ENCODE measurements at places on chromosomes 2 and 18.

GRCh38 chr2:73284296-73285158 is at the start of gene FBXO41:
Gene FBXO41 (minus strand): TSS chr2:73284478. CDS start chr2:73269630, 14,848 bp downstream.
- no peak for DNase-seq

DNA sequence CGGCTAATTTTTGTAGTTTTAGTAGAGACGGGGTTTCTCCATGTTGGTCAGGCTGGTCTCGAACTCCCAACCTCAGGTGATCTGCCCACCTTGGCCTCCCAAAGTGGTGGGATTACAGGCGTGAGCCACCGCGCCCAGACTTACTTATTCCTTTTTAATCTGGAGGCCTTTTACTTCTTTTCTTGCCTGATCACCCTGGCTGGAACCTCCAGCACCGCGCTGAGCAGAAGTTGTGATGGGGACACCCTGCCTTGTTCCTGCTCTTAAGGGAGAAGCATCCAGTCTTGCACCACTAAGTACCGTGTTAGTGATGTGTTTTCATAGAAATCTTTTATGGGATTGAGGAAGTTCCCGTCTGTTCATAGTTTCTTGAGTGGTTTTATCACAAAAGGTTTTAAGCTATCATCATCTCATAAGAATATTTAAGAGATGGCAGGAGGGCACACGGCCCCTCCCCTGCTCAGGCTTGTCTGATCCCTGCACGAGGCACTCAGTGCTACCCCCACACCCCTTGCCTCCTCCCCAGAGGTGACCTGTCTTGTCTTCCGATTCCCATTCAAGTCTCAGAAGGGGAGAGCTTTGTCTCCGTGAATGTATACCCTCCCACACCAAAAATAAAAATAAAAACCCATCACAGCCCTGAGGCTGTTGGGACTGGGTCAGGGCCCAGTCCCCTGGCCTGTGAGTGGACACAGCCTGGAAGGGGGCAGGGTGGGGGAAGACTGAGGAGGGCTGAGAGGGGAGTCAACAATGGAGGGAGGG is 65.3 kb upstream of the SMAD7 start:
- peak; percentile 19 for DNase-seq

- no peak for DNase-seq
Measured at GRCh38 chr2:25405611-25406295, 64.0 kb upstream of the DNMT3A start.

DNA sequence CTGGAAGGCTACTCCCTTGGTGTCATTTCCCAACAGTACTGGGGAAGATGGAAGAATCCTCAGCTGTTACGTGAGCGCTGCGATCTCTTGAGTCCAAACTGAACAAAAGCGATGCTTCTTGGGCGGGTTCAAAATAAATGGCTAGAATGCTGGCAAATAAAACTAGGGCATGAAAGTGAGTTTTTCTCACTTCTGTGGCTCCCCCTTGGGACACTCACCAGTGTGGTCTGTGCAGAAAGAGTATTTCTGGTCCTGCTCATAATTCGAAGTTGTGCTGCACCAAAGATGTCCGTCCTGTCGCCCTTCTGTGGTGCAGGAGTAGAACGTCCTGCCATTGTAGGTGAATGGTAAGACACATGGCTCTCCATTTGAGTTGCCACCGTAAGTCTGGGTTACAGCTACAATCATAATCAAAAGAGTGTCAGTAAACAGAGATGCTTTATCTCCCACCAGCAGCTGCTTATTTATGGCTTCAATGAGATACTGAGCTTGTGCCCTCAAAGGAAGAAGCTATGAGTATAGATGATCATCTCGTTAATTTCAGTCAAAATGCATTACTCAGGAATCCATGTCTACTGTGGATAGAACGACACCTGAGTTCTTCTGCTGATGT is 11.8 kb downstream of the FN1 start:
- DNase-seq: no peak

- DNase-seq: no peak
Measured at GRCh38 chr2:150889141-150889540, 372.5 kb downstream of the RBM43 start.

- no peak for DNase-seq
Measured at GRCh38 chr2:238930216-238930615, 82.3 kb downstream of the TWIST2 start.

- no peak for DNase-seq
Measured at GRCh38 chr2:217710211-217710765, 292.5 kb downstream of the TNS1 start.

- no peak for DNase-seq
Measured at GRCh38 chr2:180872255-180872654, 108.2 kb upstream of the UBE2E3 start.

DNA sequence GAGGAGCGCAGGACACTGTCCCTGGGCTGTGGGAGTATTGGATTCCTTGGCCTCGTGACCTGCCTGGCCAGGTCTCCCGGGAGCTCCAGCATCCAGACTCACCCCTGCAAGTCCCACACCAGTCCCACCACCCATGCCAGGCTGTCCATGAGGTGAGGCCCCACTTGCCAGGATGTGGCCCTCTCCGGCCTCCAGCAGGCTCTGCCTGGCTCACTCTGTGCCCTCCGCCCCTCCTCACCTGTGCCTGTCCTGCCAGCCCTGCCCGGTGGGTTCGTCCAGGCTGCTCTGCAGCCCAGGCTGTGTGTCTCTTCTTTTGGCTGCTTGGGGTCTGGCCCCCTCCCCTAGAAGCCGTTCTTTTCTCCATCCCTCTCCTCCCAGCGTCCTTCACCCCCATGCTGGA is 436.8 kb upstream of the MYT1L start:
- DNase-seq: no peak

DNA sequence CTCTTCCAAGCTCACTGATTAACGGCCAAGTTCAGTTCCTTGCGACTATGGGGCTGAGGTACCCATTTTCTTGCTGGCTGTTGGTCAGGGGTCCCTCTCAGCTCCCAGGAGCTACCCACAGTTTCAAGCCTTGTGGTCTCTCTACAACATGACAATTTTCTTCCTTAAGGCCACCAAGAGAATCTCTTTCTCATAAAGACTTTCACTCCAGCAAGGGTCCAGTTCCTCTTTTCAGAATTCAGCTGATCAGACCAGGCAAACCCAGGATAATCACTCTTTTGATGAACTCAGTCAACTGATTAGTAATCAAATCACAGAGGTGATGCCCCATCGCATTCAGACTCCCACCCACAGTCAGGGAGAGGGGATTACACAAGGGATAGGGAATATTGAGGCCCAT is 129.7 kb downstream of the IRS1 start:
- no peak for DNase-seq

GRCh38 chr2:232551250-232551638 is 755 bp downstream of the EIF4E2 start:
- DNase-seq: no peak

- DNase-seq: no peak
Measured at GRCh38 chr2:73749314-73749713, 12.2 kb upstream of the TPRKB start.

GRCh38 chr2:28915939-28916338 is 21.5 kb downstream of the WDR43 start:
- DNase-seq: no peak

GRCh38 chr2:99559075-99559662 is 69.4 kb upstream of the REV1 start:
- DNase-seq: peak; percentile 87

- no peak for DNase-seq
Measured at GRCh38 chr2:28247734-28248133, 144.9 kb upstream of the FOSL2 start.

- no peak for DNase-seq
Measured at GRCh38 chr2:10536569-10537133, 88.5 kb upstream of the ODC1 start.

DNA sequence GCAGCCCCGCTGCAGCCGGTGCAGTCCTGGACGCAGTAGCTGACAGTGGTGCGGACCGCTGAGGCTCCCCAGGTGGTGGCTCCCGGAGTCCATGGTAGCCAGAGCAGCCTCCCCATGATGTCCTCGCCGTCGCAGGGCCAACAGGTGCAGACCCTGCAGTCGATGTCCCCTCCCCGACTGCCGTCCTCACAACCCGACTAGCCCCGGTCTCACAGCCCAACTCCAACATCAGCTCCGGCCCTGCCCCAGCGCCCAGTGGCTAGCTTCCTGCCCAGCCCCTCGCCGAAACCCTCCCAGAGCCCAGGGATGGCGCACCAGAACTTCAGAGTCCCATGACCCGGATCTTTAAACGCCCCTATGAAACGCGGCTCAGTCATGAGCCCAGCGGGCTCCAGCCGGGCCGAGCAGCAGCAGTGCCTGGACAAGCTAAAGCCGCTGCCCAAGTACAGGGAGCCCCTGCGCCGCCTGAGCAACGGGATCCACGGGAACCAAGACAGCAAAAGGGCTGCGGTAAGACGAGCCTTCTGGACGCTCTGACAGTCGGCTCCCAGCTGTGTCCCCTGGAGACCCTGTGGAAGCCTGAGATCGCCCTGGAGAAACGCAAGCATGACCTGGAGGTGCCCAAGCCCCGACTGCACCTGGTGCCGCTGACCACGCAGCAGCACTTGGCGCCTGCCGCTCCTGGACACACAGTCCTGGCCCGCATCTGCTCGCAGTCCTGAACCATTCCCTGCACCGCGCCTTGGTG is 53.8 kb upstream of the TUBA3E start:
- no peak for DNase-seq

DNA sequence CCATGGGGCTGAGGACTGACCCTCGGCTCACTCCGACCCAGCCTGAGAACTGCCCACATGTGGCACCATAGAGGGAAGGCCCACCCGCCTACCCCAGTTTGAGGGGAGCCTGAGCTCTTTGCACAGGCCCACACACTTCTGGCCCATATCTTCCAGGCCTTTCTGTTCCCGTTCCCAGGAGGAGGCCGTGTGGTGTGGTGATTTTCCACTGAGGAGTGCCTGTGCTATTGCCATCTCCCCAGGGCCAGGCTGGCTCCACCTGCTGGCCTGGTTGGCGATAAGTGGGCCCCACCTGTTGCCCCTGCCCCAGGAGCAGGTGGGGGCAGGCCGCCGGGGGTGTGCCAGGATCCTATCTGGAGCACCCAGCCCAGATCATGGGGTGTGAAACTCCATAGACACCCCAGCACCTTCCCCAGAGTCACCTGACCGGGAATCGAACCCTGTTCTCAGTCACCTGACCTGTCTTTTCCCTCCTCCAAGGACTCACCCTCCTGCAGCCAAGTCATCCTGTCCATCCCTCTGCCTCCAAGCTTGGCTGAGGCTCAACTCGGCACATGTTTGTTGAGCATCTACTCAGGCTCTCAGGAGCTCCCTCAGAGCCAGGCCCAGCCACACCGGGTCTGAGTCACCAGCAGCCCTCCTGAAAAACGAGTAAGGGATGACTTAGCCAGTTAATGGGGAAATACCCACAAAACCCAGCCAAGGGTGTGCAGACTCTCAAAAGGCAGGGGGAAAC is 120.1 kb downstream of the CYP26B1 start:
- DNase-seq: peak; percentile 22

DNA sequence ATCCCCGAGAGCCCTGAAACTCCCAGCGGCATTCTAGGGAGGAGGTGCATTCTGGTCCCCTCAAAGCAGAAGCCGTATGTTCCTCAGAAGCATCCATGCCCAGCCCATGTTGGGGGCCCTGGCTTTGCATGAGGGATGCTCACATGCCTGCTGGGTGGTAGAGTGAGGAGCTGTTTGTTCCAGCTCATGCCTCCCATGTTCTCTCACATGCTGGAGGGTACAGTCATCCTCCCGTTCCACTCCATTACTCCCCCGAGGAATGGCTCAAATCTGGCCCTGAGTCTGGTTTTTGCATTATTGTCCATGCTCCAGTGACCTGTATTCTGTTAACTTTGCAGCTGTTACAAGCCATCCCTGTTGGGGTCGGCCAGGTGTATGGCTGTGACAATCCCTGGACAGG is 24.1 kb downstream of the SLC14A2 start:
- DNase-seq: no peak

GRCh38 chr2:20129331-20130159 is 78.1 kb upstream of the LAPTM4A start:
- DNase-seq: peak; percentile 57

GRCh38 chr2:27807476-27807875 is 36.0 kb downstream of the MRPL33 start:
- no peak for DNase-seq

DNA sequence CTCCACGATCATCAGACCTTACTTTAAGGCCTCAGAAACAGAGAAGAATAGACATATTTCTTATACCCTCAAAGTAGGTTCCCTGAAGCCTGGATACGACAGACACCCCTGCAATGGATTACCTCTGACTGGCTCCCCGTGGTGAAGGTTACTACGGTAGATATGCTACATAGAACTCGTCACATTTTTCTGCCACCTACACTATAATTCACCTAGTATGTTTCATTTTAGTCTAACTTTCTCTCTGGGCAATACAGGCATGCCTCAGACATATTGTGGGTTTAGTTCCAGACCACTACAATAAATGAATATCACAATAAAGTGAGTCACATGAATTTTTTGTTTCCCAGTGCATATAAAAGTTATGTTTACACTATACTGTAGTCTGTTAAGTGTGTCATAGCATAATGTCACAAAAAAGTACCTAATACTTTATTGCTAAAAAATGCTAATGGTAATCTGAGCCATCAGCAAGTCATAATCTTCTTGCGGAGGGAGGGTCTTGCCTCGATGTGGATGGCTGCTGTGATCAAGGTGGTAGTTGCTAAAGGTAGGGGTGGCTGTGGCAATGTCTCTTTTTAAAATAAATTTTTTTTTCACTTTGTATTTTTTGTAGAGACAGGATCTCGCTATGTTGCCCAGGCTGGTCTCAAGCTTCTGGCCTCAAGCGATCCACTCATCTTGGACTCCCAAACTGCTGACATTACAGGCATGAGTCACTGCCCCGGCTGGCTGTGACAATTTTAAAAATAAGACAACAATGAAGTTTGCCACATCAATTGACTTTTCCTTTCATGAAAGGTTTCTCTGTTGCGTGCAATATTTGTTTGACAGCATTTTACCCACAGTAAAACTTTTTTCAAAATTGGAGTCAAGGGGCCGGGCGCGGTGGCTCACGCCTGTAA is 64.6 kb downstream of the TGIF1 start:
- no peak for DNase-seq

DNA sequence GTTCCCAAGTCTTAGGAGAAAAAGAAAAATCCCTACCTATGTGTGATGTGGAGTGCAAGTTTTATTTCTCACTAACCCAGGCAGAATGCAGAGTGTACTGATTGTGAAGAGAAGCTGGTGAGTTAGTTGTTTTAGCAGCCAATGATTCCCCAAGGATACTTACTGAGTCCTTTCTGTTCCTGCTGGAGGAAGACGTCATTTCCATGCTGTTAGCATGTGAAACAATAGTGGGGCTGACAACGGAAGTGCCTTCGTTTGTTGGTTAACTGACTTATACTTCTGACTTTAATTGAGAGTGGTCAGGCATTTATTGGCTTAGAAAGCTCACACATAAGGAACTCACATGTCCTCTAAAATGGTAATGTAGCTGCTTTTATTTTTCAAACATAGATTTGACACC is 180.6 kb downstream of the MC4R start:
- no peak for DNase-seq

- DNase-seq: no peak
Measured at GRCh38 chr2:219327719-219328118, 4.8 kb downstream of the RESP18 start.

- no peak for DNase-seq
Measured at GRCh38 chr2:25614711-25615110, 58.7 kb downstream of the DTNB start.
